Sigmoid colon (tissue), 7 donors: ENCODE measurements at places on chromosomes 12 and 14. TPM values are rescaled to one million over a fixed set of nuclear protein-coding genes. Genes with fewer than 3 reads are reported as not detected.

GPR68 gene
- 0.66 TPM for total RNA-seq

PRH2 gene
- not detected for total RNA-seq

- no peaks in the 10 kb centered on the region for H3K27me3 ChIP-seq
- no peak for DNase-seq
- H3K4me1 ChIP-seq: peaks cover 72% of the 10 kb centered on the region
- H3K27ac ChIP-seq: peak overlapping the region; percentile 96
- no peak overlapping the region for H3K4me3 ChIP-seq
- H3K36me3 ChIP-seq: peaks cover 11% of the 10 kb centered on the region
These were observed 5.6 kb upstream of the PNMA1 start for GRCh38 chr14:73719791-73720190.

- H3K27ac ChIP-seq: no peak overlapping the region
- H3K4me1 ChIP-seq: peaks cover 3% of the 10 kb centered on the region
- no peak for DNase-seq
- H3K36me3 ChIP-seq: no peaks in the 10 kb centered on the region
These were observed 5.1 kb upstream of the LTBP2 start for GRCh38 chr14:74616996-74617700.

DNA sequence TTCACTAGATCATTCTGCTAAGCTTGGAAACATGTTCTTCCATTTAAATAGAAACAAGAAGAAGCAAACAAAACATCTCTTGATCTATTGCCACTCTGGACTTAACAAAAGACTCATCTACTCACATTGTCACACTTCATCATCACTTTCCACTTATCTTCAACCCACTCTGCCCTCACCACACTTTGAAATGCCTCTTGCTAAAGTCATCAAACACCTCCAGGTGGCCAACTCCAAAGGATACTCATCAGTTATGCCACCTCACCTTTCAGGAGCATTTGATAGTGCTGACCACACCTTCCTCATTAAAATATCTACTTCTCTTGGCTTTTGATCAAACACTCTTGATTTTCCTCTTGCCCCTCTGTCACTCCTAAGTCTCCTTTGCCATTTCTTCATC, 7.2 kb downstream of the EFCAB11 start:
- H3K36me3 ChIP-seq: no peaks in the 10 kb centered on the region
- no peak overlapping the region for H3K4me3 ChIP-seq
- H3K4me1 ChIP-seq: no peaks in the 10 kb centered on the region

DNA sequence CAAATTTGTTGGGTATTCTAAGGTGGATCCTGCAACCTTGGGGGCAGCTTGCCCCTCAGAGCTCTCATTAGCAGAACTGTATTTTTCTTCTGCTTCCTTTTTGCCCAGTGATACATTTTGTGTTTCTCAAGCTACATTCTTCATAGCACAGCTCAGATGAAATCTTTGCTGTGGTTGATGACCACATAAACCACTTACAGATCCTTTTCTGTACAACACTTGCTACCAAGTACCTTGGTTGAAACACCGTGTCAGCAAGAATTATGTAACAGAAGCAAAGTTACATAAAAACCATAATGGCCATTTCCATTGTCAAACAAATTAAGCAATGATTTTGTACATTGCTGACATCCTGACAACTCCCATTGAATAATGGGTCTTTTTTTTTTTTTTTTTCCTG, 9.7 kb upstream of the PLBD1 start:
- no peaks in the 10 kb centered on the region for H3K4me1 ChIP-seq
- no peak overlapping the region for H3K27ac ChIP-seq
- DNase-seq: no peak
- no peak overlapping the region for H3K4me3 ChIP-seq
- H3K27me3 ChIP-seq: no peaks in the 10 kb centered on the region

DNA sequence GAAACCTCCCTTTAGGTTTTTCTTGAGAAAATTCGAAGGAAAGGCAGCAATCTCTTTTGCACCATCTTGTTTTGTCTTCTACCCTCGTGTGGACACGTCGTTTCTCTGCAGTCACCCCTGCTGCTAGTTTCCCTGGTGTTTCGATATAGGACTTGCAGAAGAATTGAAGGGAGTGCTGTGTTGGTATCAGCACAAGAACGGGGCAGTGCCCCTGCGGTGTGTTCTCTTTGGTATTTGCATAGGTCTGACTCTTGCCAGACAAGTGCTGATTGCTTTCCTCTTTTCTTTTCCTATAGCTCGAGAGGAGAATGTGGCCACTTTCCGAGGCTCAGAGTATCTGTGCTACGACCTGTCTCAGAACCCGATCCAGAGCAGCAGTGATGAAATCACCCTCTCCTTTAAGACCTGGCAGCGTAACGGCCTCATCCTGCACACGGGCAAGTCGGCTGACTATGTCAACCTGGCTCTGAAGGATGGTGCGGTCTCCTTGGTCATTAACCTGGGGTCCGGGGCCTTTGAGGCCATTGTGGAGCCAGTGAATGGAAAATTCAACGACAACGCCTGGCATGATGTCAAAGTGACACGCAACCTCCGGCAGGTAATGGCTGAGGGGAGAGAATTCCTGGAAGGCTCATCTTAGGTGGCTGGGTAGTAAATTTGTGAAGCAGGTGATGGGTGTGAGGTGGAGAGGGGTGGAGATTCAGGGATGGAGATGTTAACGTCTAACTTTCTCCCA, 474.8 kb downstream of the NRXN3 start:
- H3K27me3 ChIP-seq: no peaks in the 10 kb centered on the region
- no peaks in the 10 kb centered on the region for H3K36me3 ChIP-seq
- no peak for DNase-seq

DNA sequence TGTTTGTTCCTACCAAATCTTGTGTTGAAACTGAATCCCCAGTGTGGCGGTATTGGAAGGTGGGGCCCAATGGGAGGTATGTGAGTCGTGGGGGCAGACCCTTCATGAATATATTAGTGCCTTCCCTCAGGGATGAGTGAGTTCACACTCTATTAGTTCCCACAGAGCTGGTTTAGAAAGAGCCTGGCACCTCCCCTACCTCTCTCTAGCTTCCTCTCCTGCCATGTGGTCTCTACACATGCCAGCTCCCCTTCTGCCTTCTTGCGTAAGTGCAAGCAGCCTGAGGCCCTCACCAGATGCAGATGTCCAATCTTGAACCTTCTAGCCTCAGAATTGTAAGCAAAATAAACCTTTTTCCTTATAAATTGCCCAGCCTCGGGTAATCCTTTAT, 105.8 kb downstream of the SPTSSA start:
- no peak for DNase-seq
- no peak overlapping the region for H3K4me3 ChIP-seq
- H3K27me3 ChIP-seq: no peaks in the 10 kb centered on the region

GRCh38 chr12:81015510-81015909, 62.4 kb upstream of the ACSS3 start:
- no peak for DNase-seq
- no peaks in the 10 kb centered on the region for H3K27me3 ChIP-seq
- H3K4me1 ChIP-seq: no peaks in the 10 kb centered on the region
- H3K27ac ChIP-seq: no peak overlapping the region
- H3K36me3 ChIP-seq: no peaks in the 10 kb centered on the region

GRCh38 chr14:91284791-91285548, 40.5 kb upstream of the GPR68 start:
- no peaks in the 10 kb centered on the region for H3K27me3 ChIP-seq
- peak overlapping the region; percentile 73 for H3K27ac ChIP-seq
- no peaks in the 10 kb centered on the region for H3K4me1 ChIP-seq
